ENCODE measurements at places on chromosomes 11 and 22. TPM values are rescaled to one million over a fixed set of nuclear protein-coding genes. Genes with fewer than 3 reads are reported as not detected.

ST14 gene
- total RNA-seq, result 0.30 TPM

XKR3 gene
- total RNA-seq, result not detected

EHF gene
- not detected for total RNA-seq

DNA sequence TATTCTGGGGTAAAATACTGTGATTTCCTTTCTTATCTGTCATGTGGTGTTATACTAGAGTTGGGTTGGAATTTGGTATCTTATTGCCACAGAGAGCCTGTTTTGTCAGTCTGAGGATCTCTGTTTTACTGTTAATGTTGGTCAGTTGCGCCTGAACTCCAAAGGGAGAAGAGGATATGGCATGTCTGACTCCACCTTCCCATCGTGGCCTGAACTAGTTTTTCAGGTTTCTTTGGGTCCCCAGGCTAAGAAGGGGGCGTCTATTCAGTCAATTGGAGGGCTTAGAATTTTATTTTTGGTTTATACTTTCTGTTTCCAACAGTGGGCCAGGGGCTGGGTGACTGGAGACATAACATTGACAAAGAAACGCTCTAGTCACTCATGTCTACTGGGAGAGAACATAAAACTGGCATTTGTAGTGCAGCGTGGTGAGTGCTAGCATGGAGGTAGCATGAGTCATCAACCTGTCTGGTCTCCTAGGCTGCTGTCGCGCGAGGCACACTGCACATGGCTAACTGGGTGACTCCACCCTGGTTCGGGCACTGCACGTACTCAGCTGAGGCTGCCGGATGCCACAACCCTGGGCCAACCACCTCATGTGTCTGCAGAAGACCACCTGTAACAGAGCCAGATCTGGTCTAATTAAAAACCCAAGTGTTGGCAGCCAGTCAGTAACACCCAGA lies 120.1 kb upstream of the OR9Q1 start:
- DNase-seq, result no peak

GRCh38 chr22:44542561-44543222 lies 44.7 kb upstream of the RTL6 start:
- DNase-seq, result no peak

DNA sequence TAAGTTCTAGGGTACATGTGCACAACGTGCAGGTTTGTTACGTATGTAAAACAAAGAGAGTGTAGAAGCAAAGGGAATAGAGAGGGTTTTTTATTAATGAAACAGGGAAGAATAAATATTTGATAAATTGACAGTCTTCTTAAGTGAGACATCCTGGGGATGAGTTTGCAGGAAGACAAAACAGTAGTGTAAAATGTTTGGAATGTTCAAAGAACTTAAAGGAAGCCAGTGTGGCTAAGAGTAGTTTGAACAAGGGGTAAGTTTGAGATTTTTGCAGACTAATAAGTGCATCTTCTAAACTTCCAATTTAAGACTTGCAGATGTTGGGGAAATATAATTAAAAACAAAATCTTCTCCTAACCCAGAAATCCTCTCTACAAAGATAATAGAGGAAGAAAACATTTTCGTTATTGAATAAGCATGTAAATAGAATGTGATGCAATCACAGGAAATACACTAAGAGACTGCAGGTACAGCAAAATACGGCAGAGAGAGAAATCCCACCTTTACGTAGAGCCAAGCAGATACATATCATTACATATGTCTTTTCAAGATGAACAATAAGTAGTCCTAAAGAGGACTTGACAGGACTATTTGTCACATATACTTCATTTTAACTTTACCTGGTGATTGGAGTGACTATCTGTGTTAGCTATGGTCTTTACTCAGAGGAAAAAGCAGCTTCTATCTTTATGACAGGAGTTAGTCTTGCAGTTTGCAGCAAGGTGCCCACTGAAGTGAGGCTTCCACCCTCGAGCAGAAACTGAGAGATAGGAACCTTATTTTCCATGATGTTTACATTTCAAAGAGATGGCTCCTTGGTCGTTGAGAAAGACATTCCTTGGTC lies 402.1 kb downstream of the CNTN5 start:
- no peak for DNase-seq

DNA sequence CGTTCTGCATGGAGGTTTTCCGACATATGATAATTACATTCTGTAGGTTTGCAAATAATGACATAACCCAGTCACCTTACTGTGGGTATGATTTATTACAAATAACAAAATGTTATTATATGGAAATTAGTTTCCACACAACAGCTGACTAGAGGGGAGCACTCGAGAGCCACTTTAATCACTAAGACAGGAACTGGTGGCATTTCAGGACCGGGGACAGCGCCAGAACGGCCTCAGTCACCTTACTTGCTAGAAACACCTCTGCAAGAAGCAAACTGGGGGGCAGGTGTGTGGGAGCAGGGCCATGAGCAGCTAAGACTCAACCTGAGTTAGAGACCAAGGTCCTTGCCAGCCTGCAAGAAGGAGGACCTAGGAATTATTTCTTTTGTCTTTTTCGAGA lies 199.9 kb downstream of the DSCAML1 start:
- DNase-seq, result peak; percentile 62

- no peak for DNase-seq
Measured at GRCh38 chr11:66617155-66617834, 865 bp downstream of the RBM14 start.

GRCh38 chr11:128926000-128926399 lies 16.7 kb downstream of the TP53AIP1 start:
- no peak for DNase-seq

CRYBB2 gene
- not detected for total RNA-seq

GPR83 gene
- 0.34 TPM for total RNA-seq

DNA sequence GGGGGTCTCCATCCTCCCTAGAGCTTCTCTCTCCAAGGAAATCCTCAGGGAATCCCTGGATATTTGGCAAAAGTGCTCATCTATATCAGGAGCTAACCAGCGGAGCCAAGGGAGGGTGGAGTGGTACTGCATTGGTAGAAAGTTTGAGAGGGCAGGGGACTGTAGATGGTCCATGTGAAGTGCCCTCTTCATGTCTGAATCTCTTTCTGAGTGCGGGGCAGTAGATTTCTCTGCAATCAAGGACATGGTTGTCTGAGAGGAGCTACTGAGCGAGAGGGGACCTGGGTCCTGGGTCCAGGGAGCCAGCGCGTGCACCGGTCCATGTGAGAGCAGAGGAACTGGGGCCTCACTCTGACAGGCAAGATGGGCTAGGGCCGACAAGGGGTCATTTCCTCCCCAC lies 701 bp downstream of the DIXDC1 start:
- DNase-seq, result no peak
